ENCODE measurements at places on chromosomes 1 and 21.

GRCh38 chr1:145979746-145980456 is 15.4 kb downstream of the POLR3GL start:
- DNase-seq, result no peak

GRCh38 chr1:243587823-243588560 is 262.1 kb downstream of the AKT3 start:
- DNase-seq, result no peak

- DNase-seq, result no peak
These were observed 5.2 kb upstream of the MR1 start for GRCh38 chr1:181028615-181029014.

DNA sequence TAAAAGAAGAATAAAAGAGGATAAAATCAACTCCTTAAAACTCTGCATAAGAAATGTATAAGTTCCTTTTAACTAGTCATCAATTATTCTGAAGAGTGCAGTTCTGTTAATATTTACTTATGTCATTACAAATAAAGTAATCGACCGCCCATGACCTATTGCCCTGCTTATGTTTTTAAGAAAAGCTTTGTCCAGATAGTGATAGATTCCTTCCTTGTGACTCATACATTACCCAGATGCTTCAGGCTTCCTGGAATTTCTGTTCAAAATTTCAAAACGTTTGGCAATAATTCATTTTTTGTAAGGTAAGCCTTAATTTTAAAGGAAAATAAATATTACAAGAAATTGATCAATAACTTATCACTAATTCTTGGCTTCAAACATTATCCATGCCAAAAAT is 918.2 kb upstream of the ADGRL2 start:
- DNase-seq, result no peak

GRCh38 chr1:36119456-36119855 is 5.6 kb downstream of the COL8A2 start:
- DNase-seq, result no peak

DNA sequence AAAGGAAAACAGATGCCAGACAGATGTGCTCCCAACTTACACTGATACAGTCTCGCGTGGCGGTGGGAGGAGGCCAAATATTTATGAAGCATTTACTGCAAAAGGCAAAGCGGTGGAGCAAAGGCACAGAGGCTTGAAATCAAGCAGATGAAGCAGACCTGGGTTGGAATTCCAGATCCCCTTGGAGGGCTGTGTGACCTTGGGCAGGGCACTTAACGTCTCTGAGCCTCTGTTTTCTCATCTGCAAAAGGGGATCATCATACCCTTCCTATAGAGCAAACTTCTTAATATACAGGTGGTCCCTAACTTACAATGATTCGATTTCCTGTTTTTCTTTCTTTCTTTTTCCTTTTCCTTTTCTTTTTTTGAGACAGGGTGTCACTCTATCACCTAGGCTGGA is 54.1 kb downstream of the IGSF21 start:
- DNase-seq, result no peak

GRCh38 chr1:172533513-172534151 is 682 bp downstream of the SUCO start:
- DNase-seq, result peak; percentile 16

GRCh38 chr1:28145728-28146127 is 30.8 kb downstream of the PTAFR start:
- DNase-seq, result no peak

DNA sequence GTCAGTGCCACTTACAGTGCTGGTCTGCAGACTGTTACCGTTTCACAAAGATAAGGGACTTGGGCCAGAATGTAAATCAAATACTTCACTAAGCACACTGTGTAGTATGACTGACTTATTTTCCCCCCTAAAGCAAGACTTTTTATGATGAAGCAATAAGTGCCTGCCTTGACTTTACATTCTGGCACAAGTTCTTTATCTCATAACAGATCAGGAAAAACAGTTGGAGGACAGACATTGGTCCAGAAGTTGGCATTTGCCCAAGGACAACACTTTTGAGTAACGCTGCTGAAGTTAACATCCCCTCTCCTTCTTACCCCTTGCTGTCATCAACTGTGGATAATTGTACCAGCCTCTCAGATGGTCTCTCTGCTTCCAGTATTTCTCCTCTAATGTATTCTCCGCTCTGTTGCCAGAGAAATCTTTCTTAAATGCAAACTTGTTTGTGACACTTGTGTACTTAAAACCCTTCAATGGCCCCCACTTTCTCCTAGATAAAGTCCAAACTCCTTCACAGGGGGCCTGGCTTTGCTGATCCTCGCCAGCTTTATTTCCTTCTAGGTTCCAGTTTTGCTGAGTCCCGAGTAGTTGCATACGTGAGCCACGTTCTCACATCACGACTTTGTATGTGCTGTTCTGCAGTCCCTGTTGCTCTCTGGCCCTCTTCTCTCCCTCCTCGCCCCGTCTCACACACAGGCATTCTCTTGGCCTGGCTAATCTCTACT is 45.7 kb downstream of the S1PR1 start:
- DNase-seq, result no peak

DNA sequence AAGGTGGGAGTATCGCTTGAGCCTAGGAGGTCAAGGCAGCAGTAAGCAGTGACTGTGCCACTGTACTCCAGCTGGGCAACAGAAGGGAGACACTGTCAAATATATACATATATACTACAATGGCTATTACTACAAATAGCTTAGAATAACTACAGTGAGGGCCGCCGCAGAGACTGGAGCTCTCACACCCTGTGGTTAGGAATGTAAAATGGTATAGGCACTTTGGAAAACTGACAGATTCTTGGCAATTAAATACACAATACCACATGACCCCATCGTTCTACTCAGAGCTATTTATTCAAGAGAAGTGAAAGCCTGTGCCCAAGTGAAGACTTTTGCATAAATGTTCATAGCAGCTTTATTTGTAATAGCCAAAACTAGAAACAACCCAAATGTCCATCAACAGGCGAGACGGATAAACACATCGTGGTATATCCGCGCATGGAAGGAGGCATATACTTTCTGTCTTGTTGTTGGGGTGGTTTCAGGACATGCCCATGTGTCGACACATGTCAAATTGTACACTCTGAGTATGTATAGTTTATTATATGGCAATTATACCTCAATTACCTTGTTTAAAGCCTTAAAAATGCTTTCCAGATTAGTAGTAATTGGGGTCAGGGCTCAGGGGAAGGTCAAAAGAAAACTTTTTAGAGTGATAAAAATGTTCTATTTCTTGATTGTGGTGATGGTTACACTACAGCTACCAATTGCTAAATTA is 123.4 kb downstream of the RIPK4 start:
- no peak for DNase-seq

- no peak for DNase-seq
These were observed 29.7 kb upstream of the GRIK3 start for GRCh38 chr1:37064039-37064438.

- DNase-seq, result no peak
These were observed 8.0 kb downstream of the BATF3 start for GRCh38 chr1:212691561-212692071.

GRCh38 chr1:154726443-154726842 is 118.5 kb upstream of the ADAR start:
- no peak for DNase-seq

GRCh38 chr1:115692224-115692623 is 50.5 kb downstream of the VANGL1 start:
- no peak for DNase-seq

GRCh38 chr21:33355996-33356395 is 31.2 kb downstream of the IFNAR1 start:
- DNase-seq, result no peak

DNA sequence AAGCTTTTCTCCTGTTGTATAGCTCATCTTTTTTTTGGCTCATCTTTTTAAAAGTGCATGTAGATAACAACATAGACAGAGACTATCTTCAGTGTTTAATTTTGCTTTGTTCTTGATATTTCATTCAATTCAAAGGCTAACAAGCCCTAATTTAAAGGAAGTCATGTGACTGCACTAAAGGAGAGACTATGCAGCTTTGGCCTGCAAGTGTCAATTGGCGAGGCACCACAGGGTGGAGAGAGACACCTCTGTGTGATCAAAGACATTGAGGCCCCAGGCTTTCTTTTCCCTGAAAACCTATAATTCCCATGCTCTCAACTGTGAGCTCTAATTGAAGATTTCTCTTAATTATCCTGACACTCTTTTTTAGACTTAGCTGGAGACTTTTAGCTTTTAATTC is 53.6 kb downstream of the CHODL start:
- no peak for DNase-seq

GRCh38 chr21:19261731-19262376 is 858.3 kb upstream of the TMPRSS15 start:
- DNase-seq, result no peak

GRCh38 chr1:97170300-97170699 is 448.7 kb downstream of the PTBP2 start:
- no peak for DNase-seq

DNA sequence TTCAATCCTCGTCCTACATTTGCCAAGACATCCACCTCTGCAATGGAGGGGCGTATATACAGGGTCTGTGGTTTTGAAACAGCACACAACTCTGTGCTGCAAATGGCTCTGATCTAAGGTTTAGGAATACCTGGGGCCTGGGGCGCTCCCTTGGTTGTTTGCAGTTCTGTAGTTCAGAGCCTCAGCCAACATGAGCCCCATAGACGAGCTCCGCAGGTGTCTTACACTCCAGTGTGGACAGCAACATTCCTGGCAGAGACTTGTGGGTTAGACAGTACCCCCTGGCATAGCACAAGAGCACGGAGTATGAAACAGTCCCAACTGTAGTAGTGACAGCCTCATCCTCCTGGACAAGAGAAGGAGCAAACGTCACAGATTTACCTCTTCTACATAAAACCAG is 120.3 kb upstream of the BARHL2 start:
- DNase-seq, result no peak

All from activated CD4-positive, alpha-beta T cell treated with anti-CD3 and anti-CD28 coated beads for 1 hour (primary cell).